ENCODE measurements at places on chromosomes 6 and 20. TPM values are rescaled to one million over a fixed set of nuclear protein-coding genes. Genes with fewer than 3 reads are reported as not detected.

- DNase-seq = no peak
Observed at GRCh38 chr20:3032624-3033023, 10.8 kb upstream of the GNRH2 start.

- peak; percentile 2 for DNase-seq
Observed at GRCh38 chr6:102619585-102619984, 1226.1 kb downstream of the GRIK2 start.

GRCh38 chr6:33585403-33586107 lies 5.5 kb upstream of the BAK1 start:
- peak; percentile 90 for DNase-seq

DNA sequence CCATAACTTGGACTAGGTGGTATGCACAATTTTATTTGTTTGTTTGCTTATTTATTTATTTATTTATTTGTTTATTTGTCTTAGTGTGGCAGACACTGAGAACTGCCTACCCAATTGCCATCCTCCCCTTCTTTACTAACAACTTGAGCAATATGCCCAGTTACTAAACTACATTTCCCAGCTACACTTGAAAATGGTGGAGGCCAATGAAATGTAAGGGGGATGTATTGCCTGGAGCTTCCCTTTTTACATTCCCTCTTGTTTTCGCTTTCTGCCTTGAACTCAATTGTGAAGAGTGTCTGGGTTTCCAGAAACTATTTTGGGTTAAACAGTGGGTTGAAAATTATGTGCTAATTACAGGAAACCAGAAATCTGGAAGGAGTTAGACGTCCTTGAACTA lies 152.7 kb upstream of the FKBP1C start:
- no peak for DNase-seq

DNA sequence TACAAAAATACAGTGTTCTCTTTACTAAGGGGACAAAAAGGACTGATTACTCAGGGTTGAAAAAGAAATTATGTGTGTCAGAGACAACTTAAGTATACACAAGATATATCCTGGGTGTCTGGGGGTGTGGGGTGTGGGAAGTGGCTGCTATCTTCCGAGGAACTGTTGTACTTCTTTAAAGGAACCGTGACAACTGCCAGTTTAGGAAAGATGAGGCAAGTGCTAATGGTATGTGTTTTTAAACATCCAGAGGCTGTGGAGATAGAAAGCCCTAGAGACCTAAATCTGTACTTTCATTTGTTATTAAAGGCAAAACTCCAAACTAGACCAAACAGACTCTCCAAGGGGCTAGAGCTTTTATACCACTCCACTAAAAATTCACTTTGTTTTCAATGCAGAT lies 95.6 kb downstream of the SNAP25 start:
- no peak for DNase-seq

GRCh38 chr6:52749556-52750152 lies 13.6 kb downstream of the GSTA2 start:
- no peak for DNase-seq

DNA sequence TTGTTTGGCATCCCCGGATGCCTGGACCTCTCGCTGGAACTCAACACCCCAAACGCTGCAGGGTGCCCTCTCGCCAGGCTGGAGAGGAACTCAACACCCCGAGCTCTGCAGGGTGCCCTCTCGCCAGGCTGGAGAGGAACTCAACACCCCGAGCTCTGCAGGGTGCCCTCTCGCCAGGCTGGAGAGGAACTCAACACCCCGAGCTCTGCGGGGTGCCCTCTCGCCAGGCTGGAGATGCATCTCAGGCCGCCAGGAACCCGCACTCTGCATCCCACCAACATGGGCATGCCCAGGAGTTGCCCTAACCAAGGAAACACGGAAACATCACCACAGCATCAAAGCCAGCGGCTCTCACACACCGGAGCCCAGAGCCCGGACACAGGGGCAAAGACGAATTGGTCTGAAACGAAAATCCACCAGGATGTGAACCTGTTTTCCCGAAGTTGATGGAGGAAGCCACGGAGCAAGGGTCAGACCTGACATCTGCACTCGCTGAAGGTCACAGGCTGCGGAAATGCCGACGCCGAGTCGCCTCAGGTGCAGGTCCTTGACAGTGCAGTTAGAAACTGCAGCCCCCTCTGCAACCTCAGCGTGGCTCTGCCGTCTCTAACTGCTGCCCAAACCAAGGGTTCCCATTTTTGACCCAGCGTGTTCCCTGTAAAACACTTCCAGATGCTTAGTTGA lies 37.5 kb downstream of the DLL1 start:
- DNase-seq = no peak

Gene SIRPB2
- polyA plus RNA-seq = 0.95 TPM

Gene TCP11
- polyA plus RNA-seq = 1.4 TPM

DNA sequence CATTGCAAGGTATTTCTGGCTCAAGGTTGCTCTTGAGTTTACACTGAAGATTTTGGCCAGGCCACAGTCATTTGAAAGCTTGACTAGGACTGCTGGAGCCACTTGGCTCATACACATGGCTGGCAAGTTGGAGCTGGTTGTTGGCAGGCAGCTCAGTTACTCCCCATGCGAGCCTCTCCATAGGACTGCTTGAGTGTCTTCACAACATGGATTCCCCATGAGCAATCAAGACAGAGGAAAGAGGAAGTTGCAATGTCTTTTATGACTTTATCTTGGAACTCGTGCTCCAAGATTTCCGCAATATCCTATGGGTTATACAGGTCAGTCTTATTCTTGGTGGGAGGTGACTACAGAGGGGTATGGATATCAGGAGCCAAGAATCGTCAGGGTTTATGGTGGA lies 1.4 kb upstream of the MANBAL start:
- DNase-seq = no peak

Gene HMGA1
- 93.9 TPM for polyA plus RNA-seq

- DNase-seq = no peak
Observed at GRCh38 chr6:25334793-25335192, 55.6 kb downstream of the CARMIL1 start.

DNA sequence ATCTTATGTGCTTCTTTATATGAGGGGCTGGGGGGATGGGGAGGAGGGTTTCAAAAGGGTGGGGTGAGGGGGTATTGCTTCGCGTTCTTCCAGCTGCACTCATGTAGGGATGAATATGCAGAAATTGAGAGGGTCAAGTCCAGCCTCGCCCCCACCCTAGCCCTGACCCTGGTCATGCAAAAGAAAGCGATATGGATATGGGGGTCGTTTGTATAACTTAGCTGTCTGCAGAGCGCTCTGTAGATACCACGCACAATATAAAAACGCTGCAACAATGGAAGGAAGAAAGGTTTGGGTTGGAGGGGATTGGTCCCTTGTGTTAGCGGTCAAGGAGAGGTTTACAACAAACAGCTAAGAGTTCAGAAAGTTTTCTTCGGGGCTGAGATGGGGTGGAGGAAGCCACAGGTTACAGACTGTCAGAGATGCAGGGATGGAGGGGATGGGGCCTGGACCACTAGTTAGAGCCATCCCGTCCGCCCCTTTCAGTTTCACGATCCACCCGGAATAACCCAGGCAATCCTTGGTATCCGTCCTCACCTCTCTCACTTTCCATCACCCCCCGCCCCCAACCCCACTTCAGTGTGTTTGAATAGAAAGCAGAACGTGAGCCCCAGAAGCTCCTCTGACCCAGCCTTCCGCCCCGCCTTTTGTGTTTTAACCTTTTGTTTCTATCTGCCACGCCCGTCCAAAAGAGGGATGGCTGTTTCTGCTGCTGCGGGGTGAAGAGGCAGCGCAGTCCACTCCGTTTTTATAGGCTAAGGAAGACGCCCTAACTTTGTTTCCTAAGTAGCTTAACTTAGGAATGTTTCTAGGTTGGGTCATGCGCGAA lies 73.5 kb downstream of the SOX4 start:
- peak; percentile 65 for DNase-seq

GRCh38 chr6:109793792-109794191 lies 102.7 kb downstream of the FIG4 start:
- DNase-seq = no peak

GRCh38 chr20:35326021-35326739 lies 34.0 kb upstream of the FAM83C start:
- no peak for DNase-seq

Gene KCNB1
- 8.4 TPM for polyA plus RNA-seq

GRCh38 chr20:689348-689747 lies 13.7 kb upstream of the SCRT2 start:
- no peak for DNase-seq

Gene GGT7
- polyA plus RNA-seq = 28.5 TPM

Gene BPIFA1
- not detected for polyA plus RNA-seq

DNA sequence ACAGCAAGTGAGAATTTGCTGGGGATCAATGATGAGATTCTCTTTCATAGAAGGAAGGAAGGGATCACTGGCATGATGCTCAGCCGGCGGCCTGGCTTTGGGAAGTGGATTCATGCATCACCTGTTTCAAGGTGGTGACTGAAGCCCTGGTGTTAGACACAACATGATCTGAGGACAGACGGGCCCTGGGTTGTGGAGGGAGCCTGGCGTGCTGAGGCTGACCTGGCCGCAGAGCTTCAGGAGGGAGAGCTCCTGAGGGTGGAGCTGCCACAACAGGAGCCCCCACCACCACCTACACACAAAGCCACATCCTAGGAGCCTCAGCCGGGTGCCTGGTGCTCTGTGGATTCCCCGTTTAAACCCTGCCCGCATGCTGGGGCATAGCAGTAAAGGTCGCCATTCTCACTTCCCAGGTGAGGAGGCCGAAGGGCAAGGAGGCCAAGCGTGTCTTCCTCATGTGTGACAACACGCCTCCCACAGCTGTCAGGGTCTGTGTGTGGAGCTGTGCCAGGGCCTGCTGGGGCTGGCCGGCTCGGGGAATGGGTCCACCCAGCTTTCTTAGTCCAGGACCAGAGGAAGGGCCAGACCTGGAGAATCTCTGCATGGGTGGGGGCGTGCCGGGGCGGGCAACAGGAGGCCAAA lies 107.0 kb downstream of the ERMARD start:
- no peak for DNase-seq

- no peak for DNase-seq
Observed at GRCh38 chr6:75317503-75318206, 33.1 kb upstream of the TMEM30A start.

Gene CRISP3
- polyA plus RNA-seq = not detected
